8988T (cell line): ENCODE measurements at places on chromosomes 13 and 19.

DNA sequence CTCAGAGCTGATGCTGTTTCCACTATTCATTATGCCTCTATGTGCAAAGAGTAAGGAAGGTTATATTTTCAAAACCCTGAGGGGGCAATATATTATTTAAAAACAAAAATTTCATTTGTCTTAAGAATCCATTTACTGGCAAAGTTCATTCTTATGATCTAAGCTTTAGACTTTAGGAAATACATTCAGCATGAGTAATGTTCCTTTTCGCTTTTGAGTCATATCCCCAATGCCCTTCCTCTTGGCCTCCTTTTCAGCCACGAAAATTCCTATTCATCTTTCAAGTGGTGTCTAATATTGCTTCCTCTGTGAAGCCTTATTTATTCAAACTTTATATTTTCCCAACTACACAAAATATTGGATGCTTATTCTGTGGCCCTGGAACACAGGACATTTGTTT, 1317.0 kb downstream of the PCDH9 start:
- DNase-seq, result no peak

GRCh38 chr19:52258426-52258825, 11.0 kb upstream of the ZNF766 start:
- DNase-seq, result no peak

GRCh38 chr13:25867038-25867437, 184.8 kb downstream of the SHISA2 start:
- DNase-seq, result no peak

DNA sequence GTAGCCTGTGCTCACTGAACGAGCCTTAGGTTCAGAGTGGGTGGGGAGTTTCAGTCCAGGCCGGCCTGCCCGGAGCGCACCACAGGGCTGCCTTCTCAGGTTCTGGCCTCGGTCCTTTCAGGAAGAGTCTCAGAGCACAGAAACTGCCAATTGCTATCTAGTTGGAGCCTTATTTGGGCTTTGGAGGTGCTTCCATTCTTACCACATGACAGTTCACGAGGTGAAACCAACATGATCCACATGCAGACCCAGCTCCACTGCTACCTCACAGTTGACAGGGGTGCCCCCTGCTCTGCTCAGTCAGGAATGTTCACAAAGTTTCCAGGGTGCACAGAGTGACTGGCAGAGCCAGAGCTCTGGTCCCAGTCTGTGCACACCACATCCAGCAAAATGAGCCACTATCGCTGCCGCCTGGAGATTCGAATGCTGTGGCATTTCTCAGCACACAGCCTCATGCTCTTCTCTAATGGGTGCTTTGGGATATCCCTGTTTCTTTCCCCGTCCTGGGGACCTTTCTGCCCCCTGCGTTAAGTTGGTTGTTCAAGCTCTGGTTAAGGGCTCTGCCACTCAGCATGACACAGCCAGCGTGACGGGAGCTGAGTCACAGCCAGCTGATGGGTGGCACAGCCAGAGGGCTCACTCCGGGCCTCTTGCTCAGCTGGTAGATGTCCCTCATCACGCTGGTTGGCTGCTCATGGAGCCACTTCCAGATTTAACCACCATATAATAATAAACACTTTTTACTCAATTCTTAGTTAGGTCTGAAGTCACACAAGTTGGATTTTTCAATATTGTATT, 7.5 kb upstream of the SACS start:
- DNase-seq, result peak; percentile 31

- DNase-seq, result no peak
These were observed 17.7 kb downstream of the PLEKHF1 start for GRCh38 chr19:29683009-29683408.

DNA sequence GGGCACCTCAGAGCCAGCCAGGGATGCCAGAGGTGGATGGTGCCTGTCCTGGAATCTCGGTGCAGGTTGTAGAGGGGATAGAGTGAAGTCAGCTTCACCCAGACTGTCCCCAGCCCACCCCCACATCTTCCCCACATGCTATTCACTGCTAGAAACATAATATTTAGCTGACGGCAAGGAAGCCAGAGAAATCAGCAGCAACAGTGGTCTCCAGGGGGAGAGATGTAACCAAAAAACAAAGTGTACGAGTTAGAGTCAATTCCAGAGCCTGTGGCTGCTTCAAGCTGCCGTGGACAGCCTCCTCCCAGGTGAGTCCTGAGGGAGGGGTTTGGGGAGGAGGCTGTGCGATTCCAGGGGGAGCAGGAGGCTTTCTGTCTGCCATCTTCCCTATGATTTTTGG, 97.6 kb downstream of the ZNF536 start:
- no peak for DNase-seq

- DNase-seq, result peak; percentile 7
These were observed 2.7 kb downstream of the PIAS4 start for GRCh38 chr19:4009990-4010807.

DNA sequence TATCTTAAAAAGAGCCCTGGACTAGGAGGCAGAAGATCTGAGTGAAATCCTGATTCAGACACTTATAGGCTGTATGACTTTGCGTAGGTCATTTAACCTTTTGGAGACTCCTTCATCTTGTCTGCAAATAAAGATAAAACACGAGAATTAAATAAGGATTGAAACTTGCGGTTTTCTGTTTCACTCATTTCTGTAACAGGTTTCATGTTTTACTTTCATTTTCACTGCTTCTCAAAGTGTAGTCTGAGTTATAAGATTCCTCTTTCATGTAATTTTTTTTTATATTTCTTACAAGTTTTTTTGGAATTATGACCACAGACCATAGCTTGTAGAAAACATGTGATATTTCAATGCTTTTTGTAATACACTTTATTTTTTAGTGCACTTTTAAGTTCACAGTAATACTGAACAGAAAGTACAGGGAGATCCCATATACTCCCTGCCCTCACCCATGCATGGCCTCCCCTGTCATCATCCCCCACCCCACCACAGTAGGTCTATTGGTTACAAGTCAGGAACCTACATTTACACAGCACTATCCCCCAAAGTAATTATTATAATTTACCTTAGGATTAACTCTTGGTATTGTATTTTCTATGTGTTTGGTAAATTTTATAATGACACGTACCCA, 174.6 kb downstream of the ITGBL1 start:
- DNase-seq, result no peak

DNA sequence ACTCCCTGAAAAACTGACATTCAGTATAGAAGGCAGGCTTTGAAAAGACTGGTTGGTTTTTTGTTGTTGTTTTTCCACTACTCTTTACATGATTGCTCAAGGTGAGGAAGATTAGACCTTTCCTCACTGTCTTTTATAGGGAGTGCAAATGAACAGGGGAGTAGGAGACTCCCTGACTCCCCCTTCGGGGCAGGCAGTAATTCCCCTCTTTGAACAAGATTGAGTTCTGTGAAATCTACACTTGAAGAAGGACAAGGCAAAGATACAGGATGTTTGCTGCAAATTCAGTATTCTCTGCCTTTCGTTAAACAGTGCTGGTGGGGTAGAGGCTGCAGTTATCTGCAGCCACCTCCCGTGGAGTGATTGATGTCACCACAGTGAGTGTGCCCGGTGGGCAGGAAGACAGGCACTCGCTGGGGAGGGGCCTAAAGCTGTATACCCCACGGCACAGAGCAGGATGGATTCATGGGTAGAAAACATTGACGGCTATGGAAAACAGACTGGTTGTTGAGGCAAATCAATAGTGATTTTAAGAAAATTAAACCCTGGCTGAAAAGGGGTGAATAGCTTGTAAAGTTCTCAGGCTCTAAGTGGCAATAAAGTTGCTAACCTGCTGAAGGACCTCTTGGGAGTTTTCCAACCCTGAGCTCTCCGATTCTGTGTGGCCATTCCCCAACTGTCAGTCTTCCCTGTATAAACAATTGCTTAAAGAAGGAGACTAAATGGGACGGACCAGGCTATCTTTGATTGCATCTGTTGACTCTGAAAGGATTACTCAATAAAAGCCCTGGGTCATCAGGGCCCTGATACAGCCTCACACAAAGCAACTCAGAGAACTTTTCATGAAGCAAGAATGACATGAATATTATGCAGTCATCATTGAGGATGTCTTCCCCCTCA, 308.3 kb downstream of the TBC1D4 start:
- DNase-seq, result no peak

DNA sequence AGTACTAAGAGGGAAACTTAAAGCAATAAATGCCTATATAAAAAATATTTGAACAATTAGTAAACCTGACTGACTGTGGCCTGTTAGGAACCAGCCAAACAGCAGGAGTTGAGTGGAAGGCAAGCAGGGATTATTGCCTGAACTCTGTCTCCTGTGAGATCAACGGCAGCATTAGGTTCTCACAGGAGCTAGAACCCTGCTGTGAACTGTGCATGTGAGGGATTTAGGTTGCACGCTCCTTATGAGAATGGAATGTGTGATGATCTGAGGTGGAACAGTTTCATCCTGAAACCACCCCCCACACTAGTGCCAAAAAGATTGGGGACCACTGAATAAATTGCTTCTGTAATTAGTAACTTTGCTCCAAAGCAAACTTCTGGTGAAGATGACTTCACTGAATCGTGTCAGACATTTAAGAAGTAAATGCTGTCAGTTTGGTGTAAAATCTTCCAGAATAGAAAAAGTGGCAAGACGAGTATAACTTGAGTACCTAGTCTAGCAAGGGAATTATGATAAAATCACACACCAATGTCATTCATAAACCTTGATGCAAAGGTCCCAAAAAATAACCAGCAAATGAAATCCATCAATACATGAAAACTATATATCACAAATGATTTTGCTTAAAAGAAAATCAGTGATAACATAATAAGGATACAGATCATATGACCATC, 53.8 kb downstream of the SLC6A16 start:
- no peak for DNase-seq

GRCh38 chr19:32672841-32673240, 2.1 kb downstream of the ANKRD27 start:
- no peak for DNase-seq

- no peak for DNase-seq
These were observed 8.8 kb downstream of the OBI1 start for GRCh38 chr13:78649997-78650716.

- no peak for DNase-seq
These were observed 32.6 kb upstream of the GATAD2A start for GRCh38 chr19:19372656-19373416.

DNA sequence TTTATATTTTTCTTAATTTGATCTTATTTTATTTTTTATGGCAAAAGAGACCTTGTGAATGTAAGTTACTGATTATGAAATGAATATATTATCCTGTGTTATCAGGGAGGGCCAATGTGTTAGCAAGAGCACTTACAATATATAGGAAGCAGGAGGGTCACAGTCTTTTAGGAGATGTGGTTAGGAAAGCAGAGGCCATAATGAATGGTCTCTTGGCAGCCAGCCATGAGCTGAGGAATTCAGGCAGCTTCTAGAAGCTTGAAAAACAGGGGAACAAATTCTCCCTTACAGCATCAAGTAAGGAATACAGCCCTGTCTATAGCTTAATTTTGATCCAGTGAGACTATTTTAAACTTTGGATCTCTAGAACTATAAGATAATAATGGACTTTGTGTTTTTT, 2374.6 kb downstream of the PCDH9 start:
- no peak for DNase-seq

GRCh38 chr13:112203614-112204013, 136.7 kb downstream of the SOX1 start:
- no peak for DNase-seq

- DNase-seq, result no peak
These were observed 345.3 kb downstream of the TEX29 start for GRCh38 chr13:111665691-111666095.
